ENCODE measurements at places on chromosomes 16 and 17.

DNA sequence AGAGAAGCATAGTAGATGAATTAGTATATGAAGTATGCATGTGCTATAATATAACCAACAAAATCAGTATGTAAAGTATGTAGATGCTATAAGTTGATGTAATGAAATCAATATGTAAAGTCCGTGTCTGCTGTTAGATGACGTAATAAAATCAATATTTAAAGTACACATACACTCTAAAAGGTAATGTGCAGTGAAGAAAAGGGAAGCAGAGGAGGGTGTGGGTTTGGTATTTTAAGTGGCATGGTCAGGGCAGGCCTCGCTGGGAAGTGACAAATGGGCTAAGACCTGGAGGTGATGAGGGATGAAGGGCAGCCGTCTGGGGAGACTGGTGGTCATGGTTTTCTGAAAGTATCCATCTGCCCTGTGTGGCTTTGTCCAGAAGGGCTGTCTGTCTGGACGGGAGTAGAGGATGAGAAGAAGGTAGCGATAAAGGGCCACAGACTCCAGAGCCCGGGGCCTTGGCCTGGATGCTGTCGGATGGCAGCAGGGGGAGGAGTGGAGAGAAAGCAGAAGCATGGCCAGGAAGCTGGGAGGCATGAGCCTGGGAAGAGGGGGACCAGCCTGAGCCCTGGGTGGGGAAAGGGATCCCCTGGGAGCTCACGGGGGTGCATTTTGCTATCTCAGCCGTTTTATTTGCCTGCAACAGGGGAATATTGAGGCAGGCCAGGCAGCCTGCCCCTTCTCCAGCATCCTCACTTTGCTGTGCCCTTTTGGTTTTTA, 121.6 kb downstream of the NTN1 start:
- DNase-seq, result no peak

- DNase-seq, result no peak
Measured at GRCh38 chr16:49810831-49811230, 45.1 kb downstream of the ZNF423 start.

GRCh38 chr16:82535764-82536163, 91.0 kb upstream of the CDH13 start:
- no peak for DNase-seq

DNA sequence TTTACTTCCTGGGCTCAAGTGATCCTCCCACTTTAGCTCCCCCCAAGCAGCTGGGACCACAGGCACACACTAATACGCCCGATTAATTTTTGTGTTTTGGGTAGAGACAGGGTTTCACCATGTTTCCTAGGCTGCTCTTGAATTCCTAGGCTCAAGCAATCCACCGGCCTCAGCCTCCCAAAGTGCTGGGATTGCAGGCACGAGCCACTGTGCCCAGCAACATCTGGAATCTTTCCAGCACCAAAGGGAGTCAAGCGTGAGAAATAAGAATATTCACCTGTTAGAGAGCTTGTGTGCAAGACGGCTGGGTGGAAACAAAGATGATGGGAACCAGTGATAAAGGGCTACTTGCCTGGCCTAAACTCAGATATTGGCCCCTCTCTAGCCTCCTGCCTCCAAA, 14.2 kb upstream of the ALOX12B start:
- DNase-seq, result no peak

DNA sequence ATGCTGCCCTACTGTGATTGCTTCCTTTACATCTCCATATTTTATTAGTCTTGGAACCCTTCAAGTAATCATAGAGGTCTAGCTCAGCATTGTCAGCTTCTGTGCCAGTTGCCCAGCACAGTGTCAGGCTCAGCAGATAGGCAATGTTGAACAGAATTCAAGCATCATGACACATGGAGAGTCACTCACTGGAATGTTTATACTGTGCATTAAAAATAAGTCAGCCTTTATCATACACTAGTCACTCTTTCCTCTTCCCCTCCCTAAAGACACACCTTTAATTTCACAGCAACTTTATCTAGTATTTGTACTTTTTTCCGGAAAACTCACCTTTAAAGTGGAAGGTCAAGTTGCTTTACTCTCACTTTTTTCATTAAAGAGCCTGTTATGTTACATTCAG, 253.8 kb upstream of the CDH11 start:
- no peak for DNase-seq

- DNase-seq, result no peak
Measured at GRCh38 chr16:31298958-31299357, 39.2 kb downstream of the ITGAM start.

DNA sequence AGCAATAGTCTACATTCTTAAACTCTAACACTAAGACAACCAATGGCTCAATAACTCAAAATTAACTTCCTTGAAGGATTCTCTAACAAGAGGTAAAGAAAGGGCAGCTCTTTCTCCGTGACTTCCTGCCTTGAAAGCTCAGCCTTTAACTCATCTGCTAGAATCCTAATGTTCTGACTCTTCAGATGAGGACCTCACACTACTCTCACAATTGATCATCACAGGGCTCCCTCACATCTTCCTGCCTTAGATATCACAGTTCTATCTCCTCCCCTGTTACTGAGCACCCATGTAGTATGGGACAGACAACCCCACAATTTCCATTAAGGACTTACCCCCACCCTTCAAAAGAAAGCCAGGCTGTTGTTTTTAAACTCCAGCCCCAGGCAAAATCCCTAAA, 33.5 kb downstream of the SMURF2 start:
- DNase-seq, result no peak

GRCh38 chr16:72786606-72787005, 261.3 kb downstream of the ZFHX3 start:
- DNase-seq, result no peak

DNA sequence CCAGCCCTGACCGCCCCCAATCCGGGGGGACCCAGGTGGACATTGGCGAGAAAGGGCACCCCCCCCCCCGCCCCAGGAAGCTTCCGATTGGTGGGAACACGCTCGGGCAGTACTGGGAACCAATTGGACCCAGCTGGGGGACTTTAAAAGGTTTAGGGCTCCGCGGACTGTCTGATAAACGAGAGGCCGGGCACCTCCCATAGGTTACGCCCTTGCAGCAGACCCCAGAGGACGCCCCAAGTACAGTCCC, 245 bp downstream of the TMEM256 start:
- DNase-seq, result peak; percentile 78

GRCh38 chr17:43723697-43724359, 34.8 kb downstream of the SOST start:
- peak; percentile 73 for DNase-seq

DNA sequence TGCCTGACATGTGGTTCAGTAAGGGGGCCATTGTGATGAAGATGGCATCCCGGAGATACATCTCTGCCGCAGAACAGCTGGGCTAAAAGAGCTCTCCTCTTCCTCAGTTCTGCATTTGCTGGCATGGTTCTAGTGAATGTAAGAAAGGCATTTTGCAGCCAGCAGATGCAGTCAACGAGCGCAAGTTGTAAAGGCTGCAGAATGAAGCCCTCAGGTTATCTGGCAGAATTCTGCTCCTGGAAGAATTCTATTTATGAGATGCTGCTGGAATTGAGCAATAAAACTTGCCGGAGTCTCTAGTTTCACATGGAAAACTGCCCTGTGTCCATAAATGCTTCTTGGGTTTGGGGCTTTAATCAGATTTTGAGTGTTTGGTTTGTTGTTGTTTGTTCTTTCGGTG, 176.8 kb upstream of the HSBP1 start:
- no peak for DNase-seq

- DNase-seq, result peak; percentile 89
Measured at GRCh38 chr16:75244844-75245758, 6.3 kb downstream of the BCAR1 start.

GRCh38 chr16:21134053-21134452, 16.6 kb downstream of the DNAH3 start:
- DNase-seq, result no peak

DNA sequence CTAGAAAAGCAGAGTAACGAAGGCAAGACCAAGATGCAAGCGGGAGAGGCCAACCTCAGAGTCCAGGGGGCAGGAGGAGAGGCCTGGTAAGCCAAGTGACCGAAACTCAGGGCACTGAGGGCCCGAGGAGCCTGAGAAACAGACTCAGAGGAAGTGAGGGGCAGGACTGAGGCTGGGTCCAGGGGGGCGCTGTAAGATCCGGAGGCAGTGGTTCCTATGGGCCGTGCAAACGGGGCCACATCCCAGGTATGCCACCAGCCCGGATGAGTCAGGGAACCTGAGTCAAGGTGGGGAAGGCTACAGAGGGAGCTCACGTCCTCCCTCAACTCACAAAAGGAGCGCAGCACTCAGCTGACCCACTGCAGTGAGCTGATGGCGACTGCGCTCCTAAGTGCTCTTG, 8.3 kb downstream of the ZDHHC7 start:
- DNase-seq, result no peak

- DNase-seq, result no peak
Measured at GRCh38 chr16:75931043-75931442, 204.8 kb upstream of the CPHXL start.

DNA sequence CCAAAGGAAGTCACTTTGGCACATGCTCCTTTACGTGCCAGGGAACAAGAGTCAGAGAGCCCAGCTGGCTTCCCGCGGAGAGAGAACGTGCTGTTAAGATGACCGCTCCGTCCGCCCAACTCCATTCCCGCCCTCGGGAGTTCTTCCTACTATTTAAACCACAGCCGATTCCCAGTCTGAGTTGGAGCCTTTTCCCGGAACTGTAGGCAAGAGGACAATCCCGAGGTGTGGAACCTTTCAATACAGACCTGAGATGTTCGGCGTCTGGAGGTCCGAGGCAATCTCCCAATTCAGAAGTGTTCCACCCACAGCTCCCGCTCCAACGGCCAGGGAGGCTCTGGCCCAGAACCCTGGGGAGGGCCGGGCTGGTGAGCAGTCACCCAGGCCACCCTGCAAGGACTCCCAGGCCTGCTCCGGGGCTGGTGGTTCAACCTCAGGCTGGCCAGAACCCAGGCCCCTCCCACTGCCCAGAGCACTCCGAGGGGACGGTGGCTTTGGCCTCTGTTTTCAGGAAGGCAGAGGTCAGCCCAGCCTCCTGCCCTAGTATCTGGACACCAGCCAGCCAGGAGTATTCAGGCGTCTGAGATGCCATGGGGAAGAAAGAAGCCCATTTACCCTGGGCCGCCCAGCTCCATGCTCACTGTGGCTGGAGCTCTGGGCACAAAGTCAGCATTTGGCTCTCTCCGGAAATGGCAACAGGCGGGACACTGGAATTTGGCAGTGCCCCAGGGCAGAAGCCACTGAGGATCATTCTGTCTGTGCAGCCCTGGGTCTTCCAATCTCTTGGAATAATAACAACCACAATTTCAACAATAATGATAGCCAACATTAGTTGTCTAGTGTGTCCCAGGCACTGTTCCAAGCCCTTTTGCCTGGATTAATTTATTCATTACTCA, 21.4 kb downstream of the EMP2 start:
- DNase-seq, result peak; percentile 87

- DNase-seq, result no peak
Measured at GRCh38 chr17:34447406-34447805, 84.4 kb upstream of the CCL1 start.

- no peak for DNase-seq
Measured at GRCh38 chr16:68798398-68798797, 44.9 kb upstream of the TANGO6 start.

DNA sequence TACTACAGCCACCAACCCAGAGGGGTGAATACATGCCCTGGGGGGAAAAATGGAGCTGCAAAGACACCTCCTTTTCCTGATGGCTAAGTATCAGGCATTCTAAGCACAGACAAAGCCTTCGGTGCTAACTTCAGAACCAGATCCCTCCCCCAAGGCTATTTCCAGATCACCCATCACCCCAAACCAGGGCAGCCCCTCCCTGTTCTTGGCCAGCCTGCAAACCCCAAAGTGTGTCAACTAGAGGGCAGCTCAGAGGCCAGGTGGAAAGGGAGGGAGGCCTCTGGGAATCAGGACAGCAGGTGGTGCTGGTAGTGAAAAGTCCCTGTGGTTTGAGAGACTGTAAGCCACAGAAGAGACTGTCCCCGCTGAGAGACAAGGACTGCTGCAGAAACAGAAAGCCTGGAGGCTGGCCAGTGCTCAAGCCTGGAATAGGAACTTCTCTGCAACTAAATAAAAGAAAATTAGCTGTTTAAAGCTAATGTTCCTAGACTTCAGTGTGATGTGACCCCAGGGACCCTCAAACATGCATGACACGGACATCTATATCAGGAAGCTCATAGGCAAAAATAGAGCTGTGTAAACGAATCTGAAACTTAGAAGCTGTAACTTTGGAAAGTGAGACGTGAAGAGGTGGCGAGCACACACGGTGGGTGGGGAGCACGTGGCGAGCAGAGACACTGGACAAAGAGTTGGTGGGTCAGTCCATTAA, 9.1 kb downstream of the TUBG1 start:
- no peak for DNase-seq

GRCh38 chr16:50535506-50536257, 12.5 kb upstream of the NKD1 start:
- DNase-seq, result no peak

GRCh38 chr17:50100921-50101345, 5.8 kb downstream of the PDK2 start:
- DNase-seq, result peak; percentile 39

DNA sequence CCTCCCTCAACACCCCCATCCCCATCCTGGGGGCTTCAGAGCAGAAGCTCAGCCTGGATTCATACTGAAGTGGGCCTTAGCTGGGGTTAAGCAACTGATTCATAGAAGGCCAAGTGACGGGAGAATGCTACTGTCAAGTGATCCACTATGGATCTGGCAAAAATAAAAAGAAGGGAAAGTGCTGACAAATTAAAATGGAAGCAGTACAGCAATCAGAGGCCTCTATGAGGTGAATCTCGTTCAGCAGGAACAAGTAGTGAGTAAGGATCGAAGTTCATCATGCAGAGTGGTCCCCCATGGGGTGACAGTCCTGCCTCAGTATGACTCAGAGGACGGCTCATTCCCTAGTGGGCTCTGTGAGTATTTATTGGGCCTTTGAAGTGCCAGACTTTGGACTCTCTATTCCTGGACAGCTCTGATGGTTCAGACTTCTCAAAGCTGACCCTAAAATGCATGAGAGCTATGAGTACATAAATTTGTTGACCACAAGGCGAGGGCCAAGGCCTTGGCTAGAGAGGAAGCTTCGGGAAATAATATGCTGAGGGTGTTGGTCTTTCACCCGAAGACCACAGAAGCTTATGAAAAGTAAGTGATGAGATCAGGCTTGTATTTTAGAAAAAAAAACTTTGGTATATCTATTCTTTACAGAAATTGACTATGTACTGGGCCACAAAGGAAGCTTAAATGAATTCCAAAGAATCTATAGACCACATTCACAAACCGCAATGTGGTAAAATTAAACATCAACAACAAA, 5.3 kb upstream of the NSMCE1 start:
- peak; percentile 44 for DNase-seq

DNA sequence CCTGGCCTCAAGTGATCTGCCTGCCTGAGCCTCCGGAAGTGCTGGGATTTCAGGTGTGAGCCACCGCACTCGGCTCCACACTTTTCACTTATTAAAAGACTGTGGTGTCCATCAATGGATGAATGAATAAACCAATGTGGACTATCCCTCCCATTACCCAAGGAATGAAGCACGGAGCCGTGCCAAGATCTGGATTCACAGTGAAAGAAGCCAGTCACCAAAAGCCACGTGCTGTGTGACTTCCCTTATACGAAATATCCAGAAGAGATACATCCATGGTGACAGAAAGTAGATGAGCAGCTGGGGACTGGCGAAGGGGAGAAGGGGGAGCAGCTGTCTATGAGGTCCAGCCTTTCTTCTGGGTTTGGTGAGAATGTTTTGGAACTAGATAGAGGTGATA, 48.2 kb upstream of the STH start:
- no peak for DNase-seq

- no peak for DNase-seq
Measured at GRCh38 chr17:22518185-22518584, 825.9 kb downstream of the KCNJ18 start.

GRCh38 chr16:73095885-73096421, 48.0 kb upstream of the ZFHX3 start:
- peak; percentile 24 for DNase-seq
